Spleen (tissue), 13 donors: ENCODE measurements at places on chromosomes 11 and 22.
A peak's percentile ranks its signal among the peaks of the same experiment; 100 is the strongest.

GRCh38 chr11:118663381-118663780 lies 16.1 kb downstream of the TREH start:
- no peak for DNase-seq

DNA sequence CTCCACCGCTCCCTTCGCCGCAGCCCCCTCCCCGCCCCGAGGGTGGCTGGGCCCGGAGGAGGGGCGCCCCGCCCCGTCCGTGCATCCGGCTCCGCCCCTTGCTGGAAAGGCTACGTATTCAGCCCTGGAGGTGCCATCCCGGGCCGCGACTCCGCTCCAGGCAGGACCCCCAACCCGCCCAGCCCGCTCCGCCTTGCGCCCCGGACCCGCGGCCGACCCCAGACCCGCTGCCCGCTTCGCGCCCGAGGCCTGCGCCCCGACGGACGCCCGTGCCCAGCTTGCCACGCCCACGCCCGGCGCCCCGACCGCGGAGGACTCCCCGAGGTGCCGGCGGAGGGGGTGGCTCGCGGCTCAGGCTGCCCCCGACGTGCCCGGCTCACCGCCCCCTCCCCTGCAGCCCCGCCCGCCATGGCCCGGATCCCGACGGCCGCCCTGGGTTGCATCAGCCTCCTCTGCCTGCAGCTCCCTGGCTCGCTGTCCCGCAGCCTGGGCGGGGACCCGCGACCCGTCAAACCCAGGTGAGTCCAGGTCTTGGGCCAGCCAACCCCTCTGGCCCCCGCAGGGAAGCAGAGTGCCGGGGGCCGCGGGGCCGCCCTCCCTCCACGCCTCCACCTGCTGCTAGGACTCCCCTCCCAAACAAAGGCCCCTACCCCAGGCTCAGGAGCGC lies at the start of gene ADM2:
Gene ADM2, plus strand, starts transcription at position 104 of the 667 bp plus-strand sequence. Its CDS starts 305 bp downstream, at position 409.
- DNase-seq = peak; percentile 93

DNA sequence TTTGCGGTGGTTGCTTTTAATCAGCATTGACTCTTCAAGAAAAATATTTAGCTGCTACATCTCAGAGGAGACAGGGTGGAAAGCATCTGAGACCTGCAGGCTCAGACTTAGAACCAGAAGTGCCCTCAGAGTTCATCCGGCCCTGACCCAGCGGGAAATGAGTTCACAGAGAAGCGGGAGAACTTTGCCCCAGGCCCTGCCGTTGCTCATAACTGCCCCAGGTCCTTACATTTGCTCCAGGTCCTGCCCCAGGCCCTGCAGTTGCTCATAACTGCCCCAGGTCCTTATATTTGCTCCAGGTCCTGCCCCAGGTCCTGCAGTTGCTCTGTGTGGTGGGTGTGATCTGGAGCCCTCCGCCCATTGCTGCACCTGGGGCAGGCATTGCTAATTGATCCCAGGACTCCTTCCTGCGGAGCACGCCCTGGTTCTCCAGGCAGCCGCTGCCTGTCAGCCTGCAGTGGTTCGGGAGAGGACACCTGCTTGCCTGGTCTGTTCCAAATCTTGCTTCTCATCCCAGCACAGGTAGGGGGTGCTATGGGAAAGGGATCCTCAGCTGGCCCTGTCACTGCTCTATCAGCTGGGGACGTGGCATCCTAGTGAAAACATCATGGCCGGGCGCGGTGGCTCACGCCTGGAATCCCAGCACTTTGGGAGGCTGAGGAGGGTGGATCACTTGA lies 58.1 kb upstream of the PPP6R3 start:
- no peak for DNase-seq

- no peak for DNase-seq
Observed at GRCh38 chr22:25497716-25498115, 66.8 kb upstream of the GRK3 start.

DNA sequence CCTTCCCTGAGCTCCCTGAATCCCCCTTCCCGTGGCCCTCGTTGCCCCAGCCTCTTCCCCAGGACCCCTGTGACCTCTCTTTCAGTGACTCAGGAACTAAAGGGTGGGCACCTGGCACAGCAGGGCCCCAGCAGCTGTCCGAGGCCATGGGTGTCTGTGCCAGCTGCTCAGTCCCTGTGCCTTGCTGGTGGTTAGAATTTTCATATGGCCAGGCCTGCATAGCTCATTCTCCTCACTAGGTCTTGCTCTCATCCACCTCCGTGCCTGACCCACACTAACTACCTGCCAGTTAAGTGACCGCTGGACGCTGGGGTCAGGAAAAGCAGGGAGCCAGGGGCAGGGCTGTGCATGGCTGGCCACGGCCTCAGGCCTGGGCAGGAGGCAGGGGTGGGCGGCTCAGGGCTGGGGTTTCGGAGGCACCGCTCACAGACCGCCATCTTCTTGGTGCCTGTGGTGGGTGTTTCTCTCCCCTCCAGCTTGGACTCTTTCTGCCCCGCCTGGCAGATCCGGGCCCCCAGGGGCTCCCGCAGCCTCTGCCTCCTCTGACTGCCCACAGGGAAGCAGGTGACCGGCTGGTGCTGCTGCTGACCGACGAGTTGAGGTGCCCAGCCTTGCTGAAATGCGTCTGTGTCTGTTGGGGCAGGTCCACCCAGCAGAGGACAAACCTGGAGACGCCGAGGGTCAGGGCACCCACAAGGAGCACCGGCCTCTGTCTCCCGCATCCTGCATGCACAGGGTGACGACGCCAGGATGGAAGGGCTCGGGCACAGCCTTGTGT lies 20.3 kb downstream of the MRGPRD start:
- DNase-seq = peak; percentile 53

GRCh38 chr11:111347723-111348115 lies 31.4 kb downstream of the POU2AF1 start:
- DNase-seq = no peak

DNA sequence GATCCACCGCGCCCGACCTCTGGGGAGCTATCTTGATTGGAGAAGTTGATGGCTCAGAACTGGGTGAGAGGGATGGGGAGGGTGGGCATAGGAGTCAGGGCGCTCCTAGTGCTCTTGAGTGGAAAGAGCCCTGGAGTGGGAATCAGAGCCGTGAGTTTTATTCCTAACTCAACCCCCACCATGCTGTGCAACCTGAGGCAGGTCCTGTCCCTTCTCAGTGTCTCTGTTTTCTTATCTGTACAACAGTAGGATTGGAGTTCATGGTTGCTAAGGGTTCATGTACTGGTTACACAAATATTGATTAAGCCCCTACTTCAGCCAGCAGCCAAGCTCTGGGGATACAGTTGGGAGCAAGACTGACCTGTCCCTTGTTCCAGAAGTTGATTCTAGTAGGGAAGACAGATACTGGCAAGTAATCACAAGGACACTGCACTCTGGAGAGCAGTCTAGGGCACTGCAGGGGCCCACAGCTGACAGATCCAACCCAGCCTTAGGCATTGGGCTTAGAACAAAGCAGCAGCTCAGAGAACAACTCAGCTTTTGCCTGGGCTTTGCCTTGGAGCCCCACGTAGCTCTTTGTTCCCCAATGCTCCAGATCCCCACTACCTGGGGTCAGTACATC lies 12.4 kb upstream of the DAGLA start:
- DNase-seq = no peak

GRCh38 chr11:11265320-11265719 lies 87.7 kb downstream of the CSNK2A3 start:
- DNase-seq = no peak

- DNase-seq = no peak
Observed at GRCh38 chr22:32786027-32786418, 15.5 kb upstream of the TIMP3 start.

DNA sequence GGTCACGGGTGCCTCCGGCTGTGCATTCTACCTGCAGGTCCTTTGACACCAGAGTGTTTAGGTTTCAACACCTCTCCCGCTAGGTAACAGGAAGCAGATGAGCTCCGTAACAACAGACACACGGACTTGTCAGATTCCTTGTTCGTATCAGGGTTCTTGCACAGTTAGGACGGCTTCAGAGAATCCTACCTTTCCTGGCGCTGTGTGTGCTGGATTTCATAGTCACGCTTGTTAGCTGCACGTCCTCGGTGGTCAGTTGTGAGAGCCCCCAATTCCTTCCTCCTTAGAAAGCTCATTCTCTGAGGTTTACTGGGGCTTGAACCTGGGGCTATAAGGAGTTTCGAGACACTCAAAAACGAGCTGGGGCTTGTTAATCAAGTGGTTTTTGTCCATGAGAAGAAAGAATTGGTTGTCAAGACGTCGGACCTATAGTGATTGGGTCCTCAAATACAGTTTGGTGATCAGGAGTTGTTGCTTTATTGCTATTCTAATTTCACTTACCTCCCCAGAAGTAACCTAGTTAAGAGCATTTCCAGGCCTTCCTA lies 664 bp downstream of the DDB2 start:
- no peak for DNase-seq

GRCh38 chr11:46319074-46319453 lies 28.2 kb upstream of the DGKZ start:
- DNase-seq = no peak

DNA sequence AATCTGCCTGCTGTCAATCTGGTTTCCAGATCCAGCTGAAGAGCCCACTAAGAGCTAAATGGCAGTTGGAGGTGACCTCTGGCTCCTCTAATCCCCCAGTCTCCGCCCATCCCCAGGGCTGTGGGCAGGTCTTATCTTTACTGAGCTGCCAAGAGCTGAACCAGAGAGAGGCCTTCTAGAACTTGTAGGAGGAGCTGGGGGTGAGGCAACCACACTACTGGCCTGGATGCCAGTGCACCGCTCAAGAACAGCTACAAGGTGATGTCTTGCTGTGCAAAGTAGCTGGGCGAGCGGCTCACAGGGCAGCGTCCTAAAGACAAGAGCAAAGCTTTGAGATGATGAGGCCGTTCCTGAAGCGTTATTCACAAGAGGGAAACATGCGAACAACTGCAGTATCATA lies 374.6 kb downstream of the CTTN start:
- peak; percentile 45 for DNase-seq

DNA sequence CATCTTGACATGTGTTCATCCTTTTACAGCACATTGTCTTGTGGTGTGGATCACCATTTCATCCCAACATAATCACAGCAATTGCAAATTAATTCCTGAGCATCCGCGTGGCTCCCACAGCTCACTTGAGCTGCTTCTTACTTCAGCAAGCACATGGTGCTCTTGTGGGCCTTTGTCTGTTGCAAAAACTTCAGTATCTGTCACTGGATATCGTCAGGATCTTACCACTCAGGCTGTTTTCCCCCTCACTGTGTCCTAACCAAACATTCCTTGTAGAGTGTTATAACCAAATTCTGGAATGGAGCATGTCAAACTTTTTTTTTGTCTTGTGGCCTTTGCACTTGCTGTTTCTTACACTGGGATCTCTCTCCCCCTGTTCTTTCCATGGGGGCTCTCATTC lies 683.1 kb upstream of the ARHGAP42 start:
- no peak for DNase-seq

DNA sequence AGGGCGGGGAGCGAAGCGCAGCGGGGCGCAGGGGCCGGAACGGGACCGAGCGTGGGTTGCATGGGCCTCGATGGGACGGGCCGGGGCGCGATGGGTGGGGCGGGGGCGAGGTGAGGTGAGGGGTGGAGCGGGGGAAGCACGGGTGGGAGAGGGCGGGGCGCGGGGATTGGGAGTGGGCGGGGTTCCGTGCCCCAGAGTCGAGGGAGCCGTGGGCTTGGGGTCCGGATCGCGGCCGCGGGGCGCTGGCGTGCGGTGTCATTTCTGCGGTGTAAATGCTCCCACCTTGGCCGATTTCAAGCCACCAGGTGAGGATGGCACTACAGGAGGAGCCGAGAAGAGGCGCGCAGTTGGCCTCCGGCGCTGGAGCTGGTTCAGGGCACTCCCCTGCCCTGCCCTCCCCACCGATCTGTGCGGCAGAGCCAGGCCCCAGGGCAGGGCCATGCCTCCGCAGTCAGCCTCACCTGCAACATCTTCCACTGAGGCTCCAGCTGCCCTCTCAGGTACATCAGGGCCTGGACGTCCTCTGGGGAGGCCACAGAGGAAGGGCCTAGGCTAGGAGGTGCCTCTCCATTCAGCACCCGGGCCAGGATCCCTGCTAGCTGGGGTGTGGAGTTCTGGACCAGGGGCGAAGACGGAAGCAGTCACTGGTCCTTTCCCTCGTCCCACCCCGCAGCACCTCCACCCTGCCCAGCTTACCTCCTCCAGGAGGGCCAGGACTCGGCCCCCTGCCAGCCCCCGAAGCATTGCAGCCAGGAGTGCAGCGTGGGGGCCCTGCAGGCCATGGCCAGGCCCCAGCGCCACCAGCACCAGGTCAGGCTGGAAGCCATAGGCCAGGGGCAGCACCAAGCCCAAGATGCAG lies 620 bp upstream of the TUBGCP6 start:
- peak; percentile 84 for DNase-seq

DNA sequence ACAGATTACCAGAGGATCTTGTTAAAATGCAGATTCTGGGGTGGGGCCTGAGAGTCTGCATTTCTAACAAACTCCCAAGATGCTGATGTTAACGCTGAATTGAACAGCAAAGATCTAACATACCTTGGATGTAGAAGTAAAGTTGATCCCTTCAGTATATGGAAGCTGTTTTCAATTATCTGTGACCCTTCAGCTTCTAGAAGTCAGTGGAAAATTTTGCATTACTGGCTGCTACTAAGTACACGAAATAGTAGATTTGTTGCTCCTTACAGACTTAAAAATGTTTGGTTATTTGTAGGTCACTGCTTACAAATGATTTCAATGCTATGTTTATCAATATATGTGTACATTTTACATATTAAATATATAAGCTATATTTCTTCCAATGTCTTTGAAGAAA lies 107.4 kb downstream of the ARHGAP42 start:
- DNase-seq = no peak

DNA sequence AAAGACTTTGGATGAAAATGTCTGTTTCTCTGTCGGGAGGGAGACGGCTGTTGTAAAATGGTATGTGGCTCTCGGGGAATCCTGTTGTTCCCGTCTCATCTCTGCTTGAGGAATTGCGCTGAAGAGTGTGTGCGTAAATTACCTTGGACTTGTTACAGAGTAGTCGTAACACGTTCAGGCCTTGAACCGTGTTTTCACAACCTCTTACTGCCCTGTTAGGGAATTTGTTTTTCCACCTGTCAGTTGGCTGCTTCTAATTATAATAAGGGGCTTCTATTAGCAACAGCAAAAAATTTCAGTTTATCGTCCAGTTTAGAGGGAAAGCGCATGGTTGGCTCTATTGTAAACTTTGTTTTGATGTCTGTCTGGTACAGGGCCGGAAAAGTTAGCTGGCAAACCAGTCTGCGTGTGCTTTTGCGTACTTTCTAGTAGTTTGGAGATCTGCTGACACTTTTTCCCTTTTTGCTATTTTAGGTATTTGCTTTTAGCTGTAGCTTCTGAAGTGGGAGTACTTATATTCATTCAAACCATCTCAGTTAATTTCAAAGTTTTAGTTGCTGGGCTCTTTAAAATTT lies 1.5 kb downstream of the HIPK3 start:
- DNase-seq = no peak

GRCh38 chr11:37812281-37812880 lies 1214.3 kb upstream of the RAG2 start:
- peak; percentile 73 for DNase-seq

GRCh38 chr11:73335204-73335923 lies 27.3 kb downstream of the ARHGEF17 start:
- peak; percentile 91 for DNase-seq
